A549 treated with Hydrocortisone at 1 μM for 4 hours (cell line): ENCODE measurements at places on chromosomes 11 and 22. TPM values are rescaled to one million over a fixed set of nuclear protein-coding genes. Genes with fewer than 3 reads are reported as not detected.

DAGLA gene
- total RNA-seq: 5.7 to 6.8 TPM (median 6.6 TPM) in 5 replicates

TSKU gene
- 134 to 145 TPM (median 138 TPM) in 5 replicates for total RNA-seq

ARAP1 gene
- total RNA-seq: 24.8 to 27.4 TPM (median 26.0 TPM) in 5 replicates

NLRP14 gene
- total RNA-seq: not detected in 5 replicates

KCNJ1 gene
- 0.03 TPM in 1 of 5 replicates, not detected in the others for total RNA-seq

MIOX gene
- total RNA-seq: not detected in 5 replicates

WNT7B gene
- 54.3 to 62.9 TPM (median 59.6 TPM) in 5 replicates for total RNA-seq

LYVE1 gene
- 0.54 to 1.2 TPM (median 1.1 TPM) in 5 replicates for total RNA-seq

ROBO4 gene
- not detected in 5 replicates for total RNA-seq

APOL1 gene
- 14.9 to 22.3 TPM (median 17.2 TPM) in 5 replicates for total RNA-seq

GDPD5 gene
- 11.8 to 15.2 TPM (median 12.6 TPM) in 5 replicates for total RNA-seq

SLC16A8 gene
- not detected in 5 replicates for total RNA-seq

VPREB1 gene
- not detected in 5 replicates for total RNA-seq
